ENCODE measurements at places on chromosomes 5 and 9.

- no peak for DNase-seq
These were observed 2.7 kb upstream of the MTMR12 start for GRCh38 chr5:32315221-32316014.

DNA sequence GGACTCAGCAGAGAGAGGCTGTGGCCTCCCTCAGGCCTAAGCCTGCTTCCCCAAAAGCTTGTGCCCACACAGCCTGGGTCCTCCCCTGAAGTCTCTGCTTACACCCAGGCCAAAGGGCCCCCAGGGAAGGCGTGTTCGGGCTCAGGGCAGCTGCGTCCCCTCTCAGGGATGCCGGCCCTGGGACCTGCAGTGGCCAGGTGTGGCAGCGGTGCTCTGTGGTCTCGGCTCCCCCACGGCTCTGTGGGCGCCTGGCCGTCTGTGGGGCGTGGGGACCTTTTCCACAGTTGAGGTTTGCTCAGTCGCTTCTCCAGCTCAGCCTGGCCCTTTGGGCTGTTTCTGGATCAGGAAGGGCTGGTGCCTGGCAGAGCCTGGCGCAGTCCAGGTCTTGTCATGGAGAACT lies 75.9 kb downstream of the RXRA start:
- DNase-seq, result no peak

DNA sequence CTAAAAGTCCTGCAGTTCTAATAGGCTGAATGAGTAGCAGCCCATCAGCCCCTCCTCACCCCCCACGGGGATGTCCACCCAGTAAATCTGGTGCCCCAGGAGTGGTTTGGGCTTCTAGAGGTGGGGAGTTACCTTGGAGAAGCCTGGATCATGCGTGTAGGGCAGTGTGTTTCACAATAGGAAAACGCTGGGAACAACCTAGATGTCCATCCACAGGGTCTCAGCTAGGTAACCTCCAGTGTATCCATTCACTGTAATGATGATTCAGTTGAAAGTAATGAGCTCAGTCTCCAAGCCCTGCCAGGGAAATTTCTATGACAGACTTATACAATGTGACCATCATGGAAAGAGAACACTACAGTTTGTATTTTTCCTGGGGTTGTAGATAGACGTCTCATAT lies 51.8 kb downstream of the NDST1 start:
- no peak for DNase-seq

DNA sequence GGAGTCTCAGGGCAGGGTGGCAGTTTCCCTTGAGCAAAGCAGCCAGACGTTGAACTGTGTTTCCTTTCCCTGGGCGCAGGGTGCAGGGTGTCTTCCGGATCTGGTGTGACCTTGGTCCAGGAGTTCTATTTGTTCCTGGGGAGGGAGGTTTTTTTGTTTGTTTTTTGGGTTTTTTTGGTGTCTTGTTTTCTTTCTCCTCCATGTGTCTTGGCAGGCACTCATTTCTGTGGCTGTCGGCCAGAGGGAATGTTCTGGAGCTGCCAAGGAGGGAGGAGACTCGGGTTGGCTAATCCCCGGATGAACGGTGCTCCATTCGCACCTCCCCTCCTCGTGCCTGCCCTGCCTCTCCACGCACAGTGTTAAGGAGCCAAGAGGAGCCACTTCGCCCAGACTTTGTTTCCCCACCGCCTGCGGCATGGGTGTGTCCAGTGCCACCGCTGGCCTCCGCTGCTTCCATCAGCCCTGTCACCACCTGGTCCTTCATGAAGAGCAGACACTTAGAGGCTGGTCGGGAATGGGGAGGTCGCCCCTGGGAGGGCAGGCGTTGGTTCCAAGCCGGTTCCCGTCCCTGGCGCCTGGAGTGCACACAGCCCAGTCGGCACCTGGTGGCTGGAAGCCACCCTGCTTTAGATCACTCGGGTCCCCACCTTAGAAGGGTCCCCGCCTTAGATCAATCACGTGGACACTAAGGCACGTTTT lies 3.5 kb upstream of the PHYHD1 start:
- DNase-seq, result peak; percentile 92

GRCh38 chr9:94829380-94830070 lies 103.0 kb downstream of the AOPEP start:
- no peak for DNase-seq
